Caco-2 (cell line): ENCODE measurements at places on chromosomes 7 and 10.

- DNase-seq, result peak; percentile 85
Observed at GRCh38 chr10:132961787-132962622, 19.6 kb upstream of the CFAP46 start.

DNA sequence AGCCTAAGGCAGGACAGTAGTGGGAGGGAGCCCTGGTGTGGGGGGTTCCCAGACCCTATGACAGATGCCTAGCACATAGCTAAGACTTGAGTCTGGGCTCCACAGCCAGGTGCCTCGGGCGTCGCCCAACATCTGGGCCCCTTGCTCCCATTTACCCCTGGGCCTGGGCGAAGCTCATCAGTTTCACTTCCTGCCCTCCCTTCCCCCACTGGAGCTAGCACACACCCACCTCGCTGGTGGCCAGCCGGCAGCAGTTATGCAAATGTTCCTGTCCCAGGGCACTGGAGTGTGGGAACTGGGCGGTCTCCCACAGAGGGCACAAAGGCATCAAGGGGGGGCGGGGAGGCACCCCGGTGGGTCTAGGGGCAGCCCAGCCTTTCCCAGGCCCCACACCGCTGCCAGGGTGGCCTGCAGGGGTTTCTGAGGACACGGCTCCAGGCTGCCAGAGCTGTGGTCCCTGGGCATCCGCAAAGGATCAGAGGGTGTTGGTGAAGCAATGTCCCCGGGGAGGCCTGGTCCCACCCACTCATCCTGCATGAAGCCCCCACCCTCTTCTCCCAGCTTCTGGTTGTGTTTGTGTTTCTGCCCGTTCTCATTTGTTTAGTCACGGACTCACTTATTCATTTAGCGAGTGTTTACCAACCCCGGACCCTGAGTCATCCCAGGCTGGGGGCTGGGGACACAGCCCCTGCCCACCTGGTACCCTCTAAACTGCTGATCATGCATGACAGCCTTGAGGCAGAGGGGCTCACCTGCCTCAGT is 20.4 kb downstream of the SH2B2 start:
- DNase-seq, result no peak

DNA sequence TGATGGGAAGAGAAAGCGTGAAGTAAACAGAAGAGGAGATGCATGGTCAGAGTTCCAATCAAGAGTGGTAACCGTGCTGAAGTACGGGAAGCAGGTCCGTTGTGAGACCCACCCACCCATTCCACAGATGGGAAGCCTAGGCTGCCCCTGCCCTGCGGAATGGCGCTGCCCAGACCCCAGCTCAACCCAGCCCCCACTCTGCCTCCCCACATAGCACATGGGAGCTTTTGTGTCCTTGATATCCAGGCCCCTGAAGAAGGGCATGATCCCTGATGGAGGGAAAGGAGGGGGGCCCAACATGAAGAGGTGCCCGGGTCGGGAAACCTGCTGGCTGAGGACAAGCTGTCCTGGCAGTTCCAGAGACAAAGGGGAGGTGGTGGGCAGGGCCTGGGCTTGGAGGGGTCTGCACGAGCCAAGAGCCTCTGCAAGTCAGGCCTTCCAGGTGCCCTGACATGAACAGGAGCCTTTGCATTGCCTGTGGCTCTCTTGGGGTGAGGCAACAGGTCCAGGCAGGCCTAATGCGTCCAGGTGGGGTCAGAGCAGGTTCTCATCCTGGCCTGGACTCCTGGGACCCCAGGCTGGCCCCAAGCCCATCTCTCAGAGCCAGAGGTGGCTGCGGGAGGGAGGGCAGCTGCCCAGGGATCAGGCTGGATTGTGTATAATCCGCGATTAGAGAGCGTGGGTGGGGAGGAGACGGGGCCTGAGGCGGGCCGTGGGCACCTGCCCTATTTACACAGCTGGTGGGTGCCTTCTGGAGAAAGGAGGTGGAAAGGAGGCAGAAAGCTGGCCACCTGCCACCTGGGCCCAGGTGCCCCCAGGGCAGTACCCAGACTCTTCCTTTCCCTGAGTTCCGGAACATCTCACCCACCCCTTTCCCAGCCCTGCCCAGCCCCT is 23.5 kb downstream of the YKT6 start:
- no peak for DNase-seq

- no peak for DNase-seq
Observed at GRCh38 chr10:4294271-4294670, 509.3 kb upstream of the KLF6 start.

GRCh38 chr7:4849390-4849789 is 12.4 kb downstream of the PAPOLB start:
- peak; percentile 71 for DNase-seq

- DNase-seq, result no peak
Observed at GRCh38 chr7:50153995-50154394, 60.9 kb upstream of the ZPBP start.

- DNase-seq, result no peak
Observed at GRCh38 chr10:33098951-33099663, 141.1 kb upstream of the ITGB1 start.

DNA sequence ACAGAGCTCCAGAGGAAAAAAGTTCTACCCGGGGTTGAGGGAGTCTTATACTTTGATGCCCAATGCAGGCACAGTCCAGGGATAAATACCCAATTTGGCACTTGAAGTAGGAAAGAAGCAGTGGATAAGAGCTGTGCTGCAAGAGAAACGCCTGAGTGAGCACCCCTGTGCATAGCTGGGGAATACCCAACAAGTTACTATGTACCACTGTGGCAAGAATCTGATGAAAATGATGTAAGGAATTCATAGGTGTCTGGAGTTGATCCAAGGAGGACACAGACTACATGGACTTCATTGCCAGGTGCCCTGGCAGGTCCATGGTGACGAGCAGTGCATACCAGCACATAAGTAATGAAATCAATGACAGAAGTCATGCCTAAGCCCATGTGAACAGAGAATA is 183.7 kb upstream of the FEZF1 start:
- DNase-seq, result no peak

GRCh38 chr7:103420857-103421384 is 25.1 kb downstream of the SLC26A5 start:
- DNase-seq, result no peak

DNA sequence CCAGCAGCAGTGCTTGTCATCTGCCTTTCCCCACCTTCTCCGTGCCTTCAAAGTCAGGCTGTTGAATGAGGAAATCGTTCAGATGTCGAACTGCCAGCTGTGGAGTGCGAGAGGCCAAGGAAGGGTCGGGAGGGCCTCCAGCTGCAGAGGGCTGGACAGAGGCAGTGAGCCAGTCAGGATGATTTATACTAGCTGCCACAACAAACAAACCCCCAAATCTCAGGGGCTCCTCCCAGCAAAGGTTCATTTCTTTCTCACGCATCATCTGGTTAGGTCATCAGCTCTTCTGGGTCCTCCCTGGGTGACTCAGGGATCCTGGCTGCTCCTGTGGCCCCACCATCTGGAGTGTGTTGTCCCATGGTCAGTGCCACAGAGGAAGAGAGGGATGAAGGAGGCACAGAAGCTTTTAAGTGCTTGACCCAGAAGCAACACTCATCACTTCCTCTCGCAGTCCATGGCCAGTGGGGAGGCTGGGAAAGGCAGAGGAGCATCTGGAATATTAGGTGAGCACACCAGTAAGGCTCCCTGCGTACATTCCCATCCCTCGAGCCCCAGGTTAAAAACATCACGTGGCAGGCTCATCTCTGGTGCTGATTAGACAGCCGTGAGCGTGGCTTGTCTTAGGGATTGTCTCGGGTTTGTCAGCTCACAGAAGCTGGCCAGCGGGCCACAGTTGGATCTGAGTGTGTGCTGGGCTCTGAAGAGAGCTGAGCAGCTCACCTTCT is 140.7 kb downstream of the RGS10 start:
- no peak for DNase-seq

GRCh38 chr7:156435486-156436231 is 204.9 kb upstream of the RNF32 start:
- no peak for DNase-seq

GRCh38 chr7:52423251-52423650 is 612.2 kb upstream of the POM121L12 start:
- no peak for DNase-seq

GRCh38 chr7:116500078-116500853 is 728 bp downstream of the CAV2 start:
- no peak for DNase-seq

DNA sequence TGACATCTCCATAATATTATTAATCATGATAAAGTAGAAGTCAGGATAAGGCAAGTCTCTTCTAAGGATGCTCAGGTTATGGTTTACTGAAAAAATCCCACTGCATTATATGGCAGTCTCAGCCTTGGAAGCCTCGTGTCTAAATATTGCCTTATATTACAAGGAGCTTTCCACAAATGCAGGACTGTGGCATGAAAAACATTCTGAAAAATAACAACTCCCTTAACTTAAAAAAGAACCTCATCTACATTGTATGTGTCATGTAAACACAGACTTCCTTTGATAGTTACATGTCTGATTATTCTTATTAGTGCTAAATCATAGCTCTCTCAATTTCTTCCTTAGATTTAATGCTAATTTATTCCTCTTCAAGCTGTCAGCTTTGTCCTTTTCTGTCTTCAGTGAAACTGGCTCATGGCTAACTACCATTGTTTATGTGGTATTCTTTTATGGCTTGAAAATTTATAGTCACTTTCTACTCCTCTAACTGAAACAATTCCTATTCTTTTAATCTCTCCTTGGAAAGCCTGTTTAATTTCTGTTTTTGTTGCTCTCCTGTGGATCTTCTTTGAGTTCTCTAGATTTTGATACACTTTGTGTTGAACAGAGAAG is 156.1 kb downstream of the KIF20B start:
- no peak for DNase-seq

DNA sequence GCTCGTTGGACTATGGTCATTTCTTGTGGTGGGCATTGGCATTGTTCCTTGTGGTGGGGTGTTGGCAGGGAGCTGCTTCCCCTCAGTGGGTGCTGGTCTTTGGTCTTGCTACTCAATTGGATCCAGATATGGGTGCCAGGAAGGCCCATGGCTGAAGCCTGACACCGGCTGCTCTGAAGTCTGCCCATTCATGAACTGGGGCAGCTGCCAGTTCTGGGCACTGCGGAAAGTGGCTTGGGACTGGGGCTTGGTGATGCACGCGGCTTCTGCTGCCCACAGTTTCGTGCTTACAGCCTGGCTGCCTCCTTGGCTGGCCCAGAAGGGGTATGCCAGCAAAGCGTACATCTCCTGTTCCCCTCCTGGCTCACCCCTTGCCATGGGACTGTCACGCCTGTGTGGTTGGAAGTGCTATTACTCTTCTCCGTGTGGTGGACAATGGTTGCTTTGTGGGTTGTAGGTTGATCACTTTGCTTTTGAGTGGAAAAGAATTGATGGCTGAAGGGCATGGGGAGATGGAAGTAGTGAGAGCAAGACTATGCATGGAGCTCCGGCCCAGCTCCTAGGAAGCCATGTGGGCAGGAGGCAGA is 54.7 kb downstream of the ADAMTS14 start:
- no peak for DNase-seq

- no peak for DNase-seq
Observed at GRCh38 chr10:80705899-80706298, 168.2 kb downstream of the SH2D4B start.
